ENCODE measurements at places on chromosomes 3 and 15.

DNA sequence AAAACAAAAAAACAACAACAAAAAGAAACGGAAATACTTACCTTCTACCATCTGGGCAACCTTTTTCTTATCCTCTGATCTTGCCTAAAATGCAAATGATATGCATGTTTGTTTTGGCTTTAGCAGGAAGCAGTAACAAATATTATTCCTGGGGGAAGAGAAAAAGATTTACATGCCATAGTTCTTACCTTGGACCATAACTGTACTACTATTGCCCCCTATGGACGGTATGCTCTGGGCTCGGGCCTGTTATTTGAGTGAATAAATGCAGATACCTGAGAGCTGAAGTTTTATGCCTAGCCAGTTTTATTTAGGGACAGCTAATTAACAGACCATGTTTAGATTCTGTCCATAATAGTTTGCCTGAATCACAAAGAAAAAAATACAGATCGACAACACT is 12.6 kb upstream of the STARD5 start:
- no peaks in the 10 kb centered on the region for H3K27me3 ChIP-seq
- H3K36me3 ChIP-seq = no peaks in the 10 kb centered on the region
- H3K27ac ChIP-seq = no peak overlapping the region
- H3K4me3 ChIP-seq = no peak overlapping the region
- no peaks in the 10 kb centered on the region for H3K4me1 ChIP-seq

- H3K27ac ChIP-seq = no peak overlapping the region
- DNase-seq = no peak
- H3K4me3 ChIP-seq = no peak overlapping the region
- peaks cover 10% of the 10 kb centered on the region for H3K27me3 ChIP-seq
- no peaks in the 10 kb centered on the region for H3K36me3 ChIP-seq
These were observed 197.5 kb upstream of the C2CD4B start for GRCh38 chr15:62362608-62363007.

DNA sequence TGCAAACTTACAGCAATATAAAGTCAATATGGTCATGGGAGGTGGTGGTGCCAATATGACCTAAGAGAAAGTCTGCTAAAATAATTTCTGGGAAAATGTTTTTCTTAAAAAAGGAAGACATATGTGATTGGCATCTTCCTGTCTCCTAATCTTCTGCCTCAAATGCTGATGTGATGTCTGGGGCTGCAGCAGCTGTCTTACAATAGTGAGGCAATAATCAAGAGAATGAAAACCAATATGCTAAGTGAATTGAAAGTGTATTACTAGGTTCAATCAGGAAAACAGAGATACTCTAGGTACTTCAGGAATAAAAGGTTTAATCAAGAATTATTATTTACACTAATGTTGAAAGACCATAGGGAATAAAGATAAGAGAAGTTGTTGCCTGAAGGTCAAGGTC is 7.2 kb upstream of the STT3B start:
- H3K27ac ChIP-seq = no peak overlapping the region
- peaks cover 7% of the 10 kb centered on the region for H3K4me1 ChIP-seq
- no peak overlapping the region for H3K4me3 ChIP-seq
- no peaks in the 10 kb centered on the region for H3K36me3 ChIP-seq
- H3K27me3 ChIP-seq = no peaks in the 10 kb centered on the region

DNA sequence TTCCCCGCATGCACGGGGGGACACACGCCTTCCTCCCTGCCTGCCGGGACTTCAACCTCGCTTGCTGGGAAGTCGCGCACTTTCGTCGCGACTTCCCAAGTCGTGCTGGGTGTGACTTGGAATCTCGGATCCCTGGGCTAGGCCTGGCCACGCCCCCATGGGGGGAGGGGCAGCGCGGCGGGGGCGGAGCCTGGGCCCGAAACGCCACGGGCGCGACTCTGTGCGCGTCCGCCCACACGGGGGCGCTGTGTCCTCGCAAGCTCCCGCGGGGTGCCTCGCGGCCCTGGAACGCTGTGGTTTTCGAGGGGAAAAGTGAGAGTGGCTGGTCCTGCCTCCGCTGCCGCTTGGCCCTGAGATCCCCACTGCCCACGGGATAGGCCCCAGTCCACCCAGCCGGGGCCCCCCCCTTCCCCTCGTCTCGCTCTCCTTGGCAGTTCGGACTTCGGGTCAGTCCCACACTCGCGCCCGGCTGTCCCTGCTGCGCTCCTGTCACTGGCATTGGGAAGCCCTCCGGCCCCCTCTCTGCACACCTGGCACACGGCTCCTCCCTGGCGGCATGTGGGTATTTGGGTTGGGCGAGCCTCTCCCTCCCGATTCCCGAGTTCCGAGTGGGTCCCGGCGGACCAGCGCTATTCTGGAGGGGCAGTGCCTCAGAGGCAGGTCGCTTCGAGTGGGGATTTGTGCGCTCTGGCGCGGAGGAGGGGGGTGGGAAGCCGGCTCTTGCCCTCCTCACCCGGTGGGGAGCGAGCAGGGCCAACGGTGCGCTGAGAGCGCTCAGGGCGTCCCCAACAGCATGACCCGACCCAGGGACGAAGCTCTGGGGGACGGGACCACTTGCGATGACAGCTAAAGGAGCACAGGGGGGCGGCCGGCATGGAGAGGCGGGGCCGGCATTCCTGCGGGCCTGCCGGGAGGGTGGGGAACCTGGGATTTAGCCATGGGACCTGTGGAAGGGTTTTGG is 23.6 kb downstream of the SEC61A1 start:
- no peak overlapping the region for H3K27ac ChIP-seq
- H3K36me3 ChIP-seq = peaks cover 41% of the 10 kb centered on the region

DNA sequence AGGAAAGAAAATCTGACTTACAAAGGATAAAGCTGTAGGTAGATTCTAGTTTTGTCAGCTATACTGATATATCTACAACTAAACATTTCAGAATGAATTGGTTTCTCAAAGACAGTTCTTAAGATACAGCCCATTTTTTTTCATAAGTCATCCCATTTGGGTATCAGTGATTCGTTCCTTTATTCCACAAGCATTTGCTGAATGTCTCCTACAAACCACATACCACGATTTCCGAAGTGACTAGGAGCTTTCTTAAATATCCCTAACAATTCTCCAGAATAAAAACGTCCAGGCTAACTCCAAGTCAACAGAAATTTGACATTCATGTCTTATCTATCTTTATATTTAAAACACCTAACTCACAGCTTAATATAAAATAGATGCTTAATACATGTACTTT is 59.8 kb downstream of the TP53BP1 start:
- H3K4me1 ChIP-seq = no peaks in the 10 kb centered on the region
- H3K4me3 ChIP-seq = no peak overlapping the region
- no peak overlapping the region for H3K27ac ChIP-seq
- no peaks in the 10 kb centered on the region for H3K27me3 ChIP-seq
- no peak for DNase-seq
- peaks cover 51% of the 10 kb centered on the region for H3K36me3 ChIP-seq

DNA sequence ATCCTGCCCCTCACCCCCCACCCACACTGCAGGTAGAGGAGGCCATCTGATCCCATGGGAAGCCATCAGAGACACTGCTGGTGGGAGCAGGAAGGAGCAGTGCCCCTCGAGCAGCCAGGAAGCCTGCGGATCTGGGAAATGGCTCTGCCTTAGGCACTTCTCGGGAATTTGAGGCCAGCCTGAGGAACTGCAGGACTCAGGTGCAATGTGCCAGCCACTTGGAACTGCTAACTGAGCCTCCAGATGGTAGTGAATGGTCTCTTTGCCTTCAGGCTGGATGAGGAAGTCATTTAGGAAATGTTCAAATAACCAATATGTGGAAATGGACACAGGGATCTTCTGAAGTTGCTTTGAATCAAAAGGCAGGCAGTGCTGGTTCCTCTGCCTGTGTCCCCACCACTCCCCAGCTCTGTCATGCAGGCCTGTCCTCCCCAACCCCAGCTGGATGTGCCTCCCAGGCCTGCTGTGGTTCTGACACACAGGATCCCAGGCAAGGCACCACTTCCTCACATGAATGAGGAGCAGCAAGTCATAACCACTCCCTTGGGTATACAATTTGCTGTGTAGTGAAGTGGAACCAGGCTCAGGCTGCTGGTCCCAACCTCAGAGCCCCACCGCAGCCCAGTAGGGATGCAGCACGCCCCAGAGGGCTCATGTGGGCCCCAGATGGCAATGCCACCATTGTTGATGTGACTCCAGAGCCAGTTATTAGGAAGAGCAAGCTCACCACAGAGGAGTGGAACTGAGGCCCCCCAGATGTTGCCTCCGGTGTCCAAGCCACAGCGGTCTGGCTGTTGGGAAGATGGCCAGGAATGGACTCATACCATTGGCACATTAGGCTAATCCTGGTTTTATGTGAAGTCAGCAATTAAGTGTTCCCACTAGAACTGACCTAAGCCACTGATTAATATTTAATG is 46.5 kb upstream of the LIMD1 start:
- H3K27ac ChIP-seq = no peak overlapping the region
- no peaks in the 10 kb centered on the region for H3K27me3 ChIP-seq
- no peak overlapping the region for H3K4me3 ChIP-seq
- peaks cover 7% of the 10 kb centered on the region for H3K36me3 ChIP-seq

GRCh38 chr15:74376226-74376625 is 8.8 kb upstream of the CYP11A1 start:
- peaks cover 28% of the 10 kb centered on the region for H3K4me1 ChIP-seq
- no peak overlapping the region for H3K27ac ChIP-seq
- no peak overlapping the region for H3K4me3 ChIP-seq
- no peak for DNase-seq

GRCh38 chr3:126390201-126390600 is 4.5 kb upstream of the CFAP100 start:
- peaks cover 22% of the 10 kb centered on the region for H3K27me3 ChIP-seq
- DNase-seq = no peak
- peaks cover 8% of the 10 kb centered on the region for H3K4me1 ChIP-seq
- no peak overlapping the region for H3K27ac ChIP-seq
- H3K36me3 ChIP-seq = no peaks in the 10 kb centered on the region
- H3K4me3 ChIP-seq = no peak overlapping the region
